Activated CD4-positive, alpha-beta T cell treated with anti-CD3 and anti-CD28 coated beads, Interleukin-2, amount 50 U/mL, for 48 hours (primary cell): ENCODE measurements at places on chromosomes 1 and 21.

- DNase-seq, result no peak
These were observed 33.4 kb downstream of the TMCC2 start for GRCh38 chr1:205260948-205261732.

GRCh38 chr1:16677552-16678431 lies 11.0 kb upstream of the RNU1-3 start:
- DNase-seq, result peak; percentile 73

DNA sequence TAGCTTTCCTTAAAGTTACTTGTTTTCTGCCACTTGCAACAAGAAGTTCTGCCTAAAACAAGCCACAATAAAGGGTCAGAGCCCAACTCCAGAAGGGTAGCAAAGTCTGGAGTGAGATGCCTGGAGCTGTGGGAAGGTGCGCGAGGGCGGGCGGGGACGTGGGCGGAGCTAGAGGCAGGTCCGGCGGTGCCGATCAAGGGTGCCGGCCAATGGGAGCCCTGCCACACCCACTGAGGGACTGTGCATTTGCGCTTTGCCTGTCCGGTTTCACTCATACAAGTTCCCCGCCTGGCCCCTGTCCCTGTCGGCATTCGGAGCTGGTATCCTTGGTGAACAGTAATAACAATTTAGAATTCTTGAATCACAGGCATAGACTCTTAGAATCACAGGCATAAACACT lies 732.4 kb downstream of the MATN1 start:
- no peak for DNase-seq

- DNase-seq, result no peak
These were observed 5.3 kb downstream of the VANGL1 start for GRCh38 chr1:115647047-115647446.

- DNase-seq, result peak; percentile 15
These were observed 85.4 kb upstream of the OLIG2 start for GRCh38 chr21:32940079-32941014.

DNA sequence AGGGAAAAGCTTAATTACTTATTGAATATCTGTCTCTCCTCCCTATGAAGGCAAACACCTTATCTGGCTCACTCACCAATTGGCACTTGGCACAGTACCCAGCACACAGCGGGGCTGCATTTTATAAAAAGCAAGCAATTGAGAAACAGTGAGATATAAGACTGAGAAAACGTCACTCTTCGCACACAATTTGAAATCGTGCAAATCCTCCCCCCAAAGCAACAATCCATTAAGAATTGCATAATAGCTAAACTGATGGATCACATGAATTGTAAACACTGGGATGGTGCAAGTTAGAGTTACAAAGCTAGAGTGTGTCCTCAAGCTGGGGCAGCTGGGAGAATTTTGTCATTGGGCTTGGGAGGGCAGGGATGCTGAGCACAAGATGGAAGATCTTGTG lies 27.1 kb downstream of the PRDX6 start:
- DNase-seq, result no peak

DNA sequence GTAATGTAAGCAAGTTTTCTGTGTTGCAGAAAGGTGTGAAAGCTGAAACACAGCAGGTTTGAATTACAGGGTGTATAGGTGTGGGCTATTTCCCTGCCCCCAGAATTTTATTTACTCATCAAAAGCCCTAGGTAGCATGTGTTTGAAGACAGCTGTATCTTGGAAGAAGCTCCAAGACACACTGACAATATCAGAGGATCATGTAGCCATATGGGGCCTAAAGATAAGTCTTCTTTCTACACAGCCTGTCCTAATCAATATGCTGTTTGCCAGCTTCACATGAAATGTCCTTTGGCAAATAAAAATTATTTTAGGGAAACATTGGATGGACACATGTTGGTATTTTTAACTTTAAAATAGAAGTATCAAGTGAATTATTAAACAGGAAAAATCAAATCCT lies 17.5 kb upstream of the SUCO start:
- DNase-seq, result no peak
